ENCODE measurements at places on chromosomes 12 and 14. TPM values are rescaled to one million over a fixed set of nuclear protein-coding genes. Genes with fewer than 3 reads are reported as not detected.

DNA sequence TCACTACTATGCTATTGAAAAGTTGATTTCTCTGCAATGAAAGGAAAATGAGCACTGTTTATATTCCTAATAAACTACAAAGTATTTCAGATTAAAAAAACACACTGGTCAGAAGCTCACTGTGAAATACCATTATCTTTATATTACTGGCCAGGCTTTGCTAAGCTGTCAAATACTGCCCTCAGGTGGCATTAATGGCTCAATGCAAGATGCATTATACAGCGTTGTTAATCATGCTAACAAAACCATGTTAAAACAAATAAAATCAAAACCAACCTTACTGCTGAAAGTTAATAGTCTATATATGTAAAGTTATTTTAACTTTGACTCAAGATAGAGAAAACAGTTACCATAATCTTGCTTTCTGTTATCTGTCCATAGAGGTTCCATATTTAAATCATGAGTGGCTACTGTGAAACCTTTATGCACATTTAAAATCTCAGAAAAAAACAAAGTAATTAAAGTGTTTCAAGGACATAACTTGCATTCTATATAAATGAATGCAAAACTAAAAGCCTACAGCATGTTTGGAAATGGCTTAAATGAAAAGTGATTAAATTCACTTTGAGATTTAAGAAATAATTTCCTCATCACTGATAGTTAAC lies 121.7 kb downstream of the RALGAPA1 start:
- H3K4me3 ChIP-seq = no peak overlapping the region
- H3K36me3 ChIP-seq = no peaks in the 10 kb centered on the region

DNA sequence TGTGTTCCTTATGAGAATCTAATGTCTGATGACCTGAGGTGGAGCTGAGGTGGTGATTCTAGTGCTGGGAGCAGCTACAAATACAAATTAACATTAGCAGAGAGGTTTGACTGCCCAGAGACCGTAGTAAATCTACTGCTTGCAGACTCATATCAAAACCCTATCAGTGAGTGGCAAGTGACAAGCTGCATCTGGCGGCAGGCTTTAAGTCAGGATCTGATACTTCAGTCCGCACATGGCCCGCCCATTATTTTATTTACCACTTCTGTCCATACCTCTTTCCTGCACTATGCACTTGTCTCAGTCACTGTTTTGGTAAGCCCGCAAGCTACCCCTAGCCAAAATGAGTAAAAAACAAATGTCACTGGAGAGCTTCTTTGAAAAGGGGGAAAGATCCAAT lies 11.4 kb downstream of the CEP128 start:
- H3K27ac ChIP-seq = no peak overlapping the region
- no peak overlapping the region for H3K4me3 ChIP-seq
- DNase-seq = no peak
- no peaks in the 10 kb centered on the region for H3K36me3 ChIP-seq

DNA sequence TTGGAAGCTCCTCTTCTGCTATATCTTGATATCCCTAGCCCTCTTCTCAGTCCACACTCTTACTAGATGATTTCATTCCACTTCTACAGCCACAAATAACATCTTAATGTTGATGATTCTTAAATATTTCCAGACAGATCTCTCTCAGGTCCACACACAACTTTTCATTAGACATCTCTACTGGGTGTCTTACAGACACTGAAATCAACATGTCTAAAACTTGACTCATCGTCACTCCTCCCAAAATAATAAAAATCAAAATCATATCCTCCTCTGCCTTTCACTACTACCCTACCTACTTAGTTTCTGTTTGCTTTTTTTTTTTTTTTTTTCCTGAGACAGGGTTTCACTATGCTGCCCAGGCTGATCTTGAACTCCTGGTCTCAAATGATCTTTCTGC lies 11.9 kb downstream of the PRDM4 start:
- DNase-seq = no peak
- peaks cover 11% of the 10 kb centered on the region for H3K4me1 ChIP-seq
- H3K36me3 ChIP-seq = peaks cover 12% of the 10 kb centered on the region
- peak overlapping the region; percentile 62 for H3K27ac ChIP-seq
- H3K4me3 ChIP-seq = no peak overlapping the region
- H3K27me3 ChIP-seq = no peaks in the 10 kb centered on the region

DNA sequence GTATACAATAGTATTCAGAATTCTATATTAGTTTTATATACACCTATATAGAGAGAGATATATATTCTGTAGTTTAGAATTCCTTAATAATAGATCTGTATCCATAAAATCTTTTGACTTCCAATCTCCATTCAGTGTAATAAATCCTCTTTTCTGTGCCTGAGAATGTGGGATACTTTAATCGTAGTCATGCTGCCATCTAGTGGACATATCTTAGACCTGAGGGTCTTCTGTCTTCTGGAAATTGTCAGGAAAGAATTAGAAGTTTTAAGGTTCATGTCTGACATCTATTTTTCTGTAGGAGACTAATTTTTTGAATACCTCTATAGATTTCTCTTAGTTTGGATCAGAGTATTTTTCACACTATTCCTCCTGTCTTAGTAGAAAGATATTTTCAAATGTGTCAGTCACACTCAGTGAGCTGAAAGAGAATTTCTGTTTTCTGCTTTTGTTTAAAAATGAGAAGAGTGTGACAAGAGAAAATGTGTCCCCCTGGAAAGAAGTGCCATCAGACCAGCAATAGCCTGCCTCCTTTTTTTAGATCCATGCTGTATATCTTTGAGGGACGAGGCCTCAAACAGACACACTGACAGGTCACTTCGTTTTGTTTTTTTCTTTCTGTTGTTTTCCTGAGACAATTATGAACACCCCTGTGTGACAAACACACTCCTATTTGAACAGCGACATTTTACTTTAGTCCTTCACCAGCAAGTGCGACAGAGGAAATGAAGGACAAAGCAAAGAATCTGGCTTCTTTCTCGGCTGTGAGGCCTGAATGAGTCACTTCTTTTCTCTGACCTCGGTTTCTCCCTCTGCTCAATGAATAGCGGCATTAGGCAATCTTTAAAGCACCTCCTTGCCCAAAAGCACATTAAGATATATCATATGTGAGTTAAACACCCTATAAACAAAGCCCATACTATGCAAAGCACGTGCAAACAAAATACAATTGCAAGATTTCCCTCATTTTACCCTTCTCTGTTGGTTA lies 96.3 kb downstream of the GALC start:
- H3K27me3 ChIP-seq = no peaks in the 10 kb centered on the region
- no peaks in the 10 kb centered on the region for H3K36me3 ChIP-seq
- H3K4me3 ChIP-seq = no peak overlapping the region
- peak; percentile 65 for DNase-seq

- H3K27me3 ChIP-seq = no peaks in the 10 kb centered on the region
- no peak for DNase-seq
- H3K4me1 ChIP-seq = no peaks in the 10 kb centered on the region
- no peak overlapping the region for H3K27ac ChIP-seq
- H3K4me3 ChIP-seq = no peak overlapping the region
Observed at GRCh38 chr12:22755629-22756028, 130.7 kb downstream of the ETNK1 start.

DNA sequence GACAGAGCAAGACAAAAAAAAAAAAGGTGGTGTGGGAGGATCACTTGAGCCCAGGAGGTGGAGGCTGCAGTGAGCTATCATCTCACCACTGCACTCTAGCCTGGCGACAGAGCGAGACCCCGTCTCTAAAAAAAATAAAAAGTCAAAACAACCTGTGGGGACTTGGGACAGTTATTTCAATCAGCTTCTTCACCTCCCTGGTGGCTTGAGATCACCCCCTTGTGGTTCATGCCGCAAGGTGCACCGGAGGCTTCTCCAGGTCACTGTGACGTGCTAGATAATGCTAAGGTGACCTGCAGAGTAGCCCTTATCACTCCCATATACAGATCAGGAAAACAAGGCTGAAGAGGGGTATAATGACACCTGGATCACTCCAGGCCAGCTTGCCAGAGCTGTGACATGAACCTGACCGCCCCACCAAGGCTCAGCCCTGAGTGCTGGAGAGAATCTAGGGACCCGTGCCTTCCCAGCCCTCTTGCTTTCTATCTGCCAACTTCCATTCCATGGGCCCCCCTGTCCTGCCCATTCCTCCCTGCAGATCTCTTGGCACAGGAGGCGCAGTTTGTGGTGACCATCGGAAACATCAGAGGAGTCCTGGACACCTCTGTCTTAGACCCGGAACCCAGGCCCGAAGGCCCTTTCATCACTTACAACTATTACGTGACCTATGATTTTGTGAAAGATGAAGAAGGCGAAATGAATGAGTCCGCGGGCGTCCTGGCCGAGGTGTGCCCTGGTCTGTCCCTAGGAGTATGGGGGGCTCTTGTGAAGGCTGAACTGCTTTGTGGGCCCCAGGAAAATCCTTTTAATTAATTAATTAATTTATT lies 8.1 kb downstream of the LRRC43 start:
- no peaks in the 10 kb centered on the region for H3K36me3 ChIP-seq
- no peak overlapping the region for H3K27ac ChIP-seq
- no peaks in the 10 kb centered on the region for H3K27me3 ChIP-seq
- H3K4me1 ChIP-seq = no peaks in the 10 kb centered on the region
- H3K4me3 ChIP-seq = no peak overlapping the region
- DNase-seq = peak; percentile 40

GRCh38 chr14:68473794-68474193 lies 319.1 kb downstream of the ZFP36L1 start:
- peaks cover 13% of the 10 kb centered on the region for H3K4me1 ChIP-seq
- no peak overlapping the region for H3K4me3 ChIP-seq
- H3K27ac ChIP-seq = no peak overlapping the region

GRCh38 chr14:97977651-97978261 lies 1180.6 kb downstream of the VRK1 start:
- no peaks in the 10 kb centered on the region for H3K27me3 ChIP-seq
- no peaks in the 10 kb centered on the region for H3K4me1 ChIP-seq
- no peak overlapping the region for H3K27ac ChIP-seq
- peak; percentile 3 for DNase-seq
- no peak overlapping the region for H3K4me3 ChIP-seq

DNA sequence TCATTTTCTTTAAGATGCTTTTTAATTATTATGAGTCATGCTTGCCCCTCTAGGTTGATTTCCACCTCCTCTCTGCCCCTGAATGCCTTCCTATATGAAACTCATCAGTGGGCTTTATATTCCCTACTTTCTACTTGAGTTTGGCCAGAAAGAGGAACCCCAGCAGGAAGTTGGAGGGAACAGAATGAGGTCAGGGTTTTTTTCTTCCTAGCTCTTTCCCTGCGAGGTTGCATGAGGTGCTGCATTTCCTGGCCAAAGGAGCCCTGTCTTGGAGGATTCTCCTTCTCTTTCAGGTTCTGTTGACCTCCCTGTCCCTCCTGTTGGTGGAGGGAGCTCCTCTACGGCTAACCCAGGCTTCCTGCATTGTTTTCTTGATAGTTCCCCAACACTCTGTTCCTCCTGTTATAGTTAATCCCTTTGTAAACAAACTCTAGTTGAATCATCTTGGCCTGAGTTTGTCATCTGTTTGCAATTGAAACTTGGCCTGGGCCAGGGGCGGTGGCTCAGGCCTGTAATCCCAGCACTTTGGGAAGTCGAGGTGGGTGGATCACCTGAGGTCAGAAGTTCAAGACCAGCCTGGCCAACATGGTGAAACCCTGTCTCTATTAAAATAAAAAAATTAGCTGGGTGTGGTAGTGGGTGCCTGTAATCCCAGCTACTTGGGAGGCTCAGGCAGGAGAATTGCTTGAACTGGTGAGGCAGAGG lies 15.3 kb upstream of the SPIC start:
- no peak overlapping the region for H3K27ac ChIP-seq
- DNase-seq = no peak
- no peak overlapping the region for H3K4me3 ChIP-seq
- no peaks in the 10 kb centered on the region for H3K36me3 ChIP-seq
- no peaks in the 10 kb centered on the region for H3K4me1 ChIP-seq

- no peaks in the 10 kb centered on the region for H3K27me3 ChIP-seq
- no peak for DNase-seq
- H3K4me1 ChIP-seq = no peaks in the 10 kb centered on the region
- no peak overlapping the region for H3K4me3 ChIP-seq
- H3K36me3 ChIP-seq = no peaks in the 10 kb centered on the region
Observed at GRCh38 chr14:77325746-77326094, 4.9 kb downstream of the GSTZ1 start.

- no peaks in the 10 kb centered on the region for H3K27me3 ChIP-seq
- peaks cover 23% of the 10 kb centered on the region for H3K4me1 ChIP-seq
- H3K4me3 ChIP-seq = no peak overlapping the region
- peak overlapping the region; percentile 41 for H3K27ac ChIP-seq
- DNase-seq = peak; percentile 48
Observed at GRCh38 chr12:50567926-50568325, 63.1 kb downstream of the DIP2B start.

GRCh38 chr14:56811593-56812363 lies 1.5 kb upstream of the OTX2 start:
- no peaks in the 10 kb centered on the region for H3K36me3 ChIP-seq
- H3K4me1 ChIP-seq = no peaks in the 10 kb centered on the region
- H3K4me3 ChIP-seq = no peak overlapping the region
- peaks cover 55% of the 10 kb centered on the region for H3K27me3 ChIP-seq
- no peak overlapping the region for H3K27ac ChIP-seq
- no peak for DNase-seq

GRCh38 chr14:103634156-103634555 lies 5.1 kb downstream of the KLC1 start:
- H3K27ac ChIP-seq = peak overlapping the region; percentile 4
- H3K4me1 ChIP-seq = peaks cover 11% of the 10 kb centered on the region
- no peaks in the 10 kb centered on the region for H3K27me3 ChIP-seq

GRCh38 chr12:32151552-32151951 lies 44.9 kb downstream of the BICD1 start:
- no peak overlapping the region for H3K4me3 ChIP-seq
- H3K27me3 ChIP-seq = no peaks in the 10 kb centered on the region
- DNase-seq = no peak
- no peak overlapping the region for H3K27ac ChIP-seq

- no peak overlapping the region for H3K4me3 ChIP-seq
- no peaks in the 10 kb centered on the region for H3K27me3 ChIP-seq
- peaks cover 7% of the 10 kb centered on the region for H3K4me1 ChIP-seq
- DNase-seq = peak; percentile 57
- no peak overlapping the region for H3K27ac ChIP-seq
Observed at GRCh38 chr12:75488553-75488952, 8.0 kb downstream of the GLIPR1 start.

Gene DIABLO
- total RNA-seq = 70.6 TPM

Gene FERMT2
- 128 TPM for total RNA-seq

Gene TIMM9
- total RNA-seq = 29.3 TPM

Gene RAB2B
- 31.7 TPM for total RNA-seq

Gene RBM19
- 15.4 TPM for total RNA-seq

Gene KRT73
- total RNA-seq = not detected

Gene SLC38A4
- 1.8 TPM for total RNA-seq

Gene NYNRIN
- total RNA-seq = 8.2 TPM

Gene NEUROD4
- not detected for total RNA-seq
